ENCODE measurements at places on chromosomes 5 and 9.

DNA sequence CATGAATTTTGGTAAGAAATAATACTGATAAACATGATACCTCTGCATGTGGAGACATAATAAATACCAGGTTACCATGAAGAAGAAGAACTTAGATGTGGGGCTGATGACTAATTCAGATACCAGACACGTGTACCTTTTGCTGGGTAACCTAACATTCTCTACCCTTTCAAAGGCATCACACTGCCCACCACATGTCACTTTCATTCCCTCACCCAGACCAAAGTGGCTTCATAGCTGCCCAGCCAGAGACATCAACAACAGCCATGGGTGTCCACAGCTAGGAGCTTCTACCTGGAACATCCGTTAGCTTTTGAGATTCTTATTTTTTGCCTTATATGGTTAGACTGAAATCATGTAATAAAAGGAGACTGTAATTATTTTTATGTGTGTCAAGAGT lies 396.8 kb downstream of the MED10 start:
- no peak for DNase-seq

- DNase-seq = no peak
These were observed 157.8 kb downstream of the NTRK2 start for GRCh38 chr9:84827216-84827765.

GRCh38 chr9:124266826-124267201 lies 9.1 kb downstream of the NEK6 start:
- no peak for DNase-seq

GRCh38 chr5:137808503-137809135 lies 54.5 kb upstream of the HNRNPA0 start:
- DNase-seq = no peak

GRCh38 chr5:73126381-73126780 lies 6.0 kb downstream of the TMEM171 start:
- DNase-seq = no peak

DNA sequence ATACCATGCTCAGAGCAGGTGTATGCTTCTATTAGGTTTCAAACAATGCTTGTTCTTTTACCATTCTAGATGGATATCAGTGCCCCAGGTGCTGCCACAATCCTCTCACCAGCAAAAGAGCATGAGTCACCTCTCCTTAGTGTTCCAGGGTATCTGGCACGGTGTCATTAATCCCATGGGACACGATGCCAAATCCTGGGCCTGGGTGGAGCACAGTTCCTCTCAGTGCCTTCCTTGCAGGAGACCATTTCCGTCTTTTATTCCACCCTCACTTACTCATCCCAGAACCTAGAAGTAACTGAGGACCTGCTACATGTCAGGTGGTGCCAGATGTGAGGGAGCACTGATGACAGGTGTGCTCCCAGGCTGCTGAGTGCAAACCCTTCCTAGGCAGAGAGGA lies 1.3 kb upstream of the OR13J1 start:
- no peak for DNase-seq

Data from T-helper 9 cell (primary cell).